Ascending aorta (tissue), 2 donors: ENCODE measurements at places on chromosomes 5 and 9. TPM values are rescaled to one million over a fixed set of nuclear protein-coding genes. Genes with fewer than 3 reads are reported as not detected.

TRIO gene
- 262 TPM for total RNA-seq

FRRS1L gene
- total RNA-seq = 0.11 TPM

ITGA2 gene
- total RNA-seq = 3.2 TPM

BICD2 gene
- 29.1 TPM for total RNA-seq

TERT gene
- not detected for total RNA-seq

FBLL1 gene
- total RNA-seq = not detected

ENTREP1 gene
- 4.2 TPM for total RNA-seq

HNRNPAB gene
- 99.2 TPM for total RNA-seq

GRIA1 gene
- total RNA-seq = 7.0 TPM

FSD1L gene
- total RNA-seq = 0.43 TPM

NPR3 gene
- 3.5 TPM for total RNA-seq
